ENCODE measurements at places on chromosomes 1 and 21.

GRCh38 chr1:177103005-177103852 is 61.3 kb downstream of the ASTN1 start:
- no peak for DNase-seq

- DNase-seq, result no peak
These were observed 238.3 kb downstream of the PAPPA2 start for GRCh38 chr1:176701151-176701866.

DNA sequence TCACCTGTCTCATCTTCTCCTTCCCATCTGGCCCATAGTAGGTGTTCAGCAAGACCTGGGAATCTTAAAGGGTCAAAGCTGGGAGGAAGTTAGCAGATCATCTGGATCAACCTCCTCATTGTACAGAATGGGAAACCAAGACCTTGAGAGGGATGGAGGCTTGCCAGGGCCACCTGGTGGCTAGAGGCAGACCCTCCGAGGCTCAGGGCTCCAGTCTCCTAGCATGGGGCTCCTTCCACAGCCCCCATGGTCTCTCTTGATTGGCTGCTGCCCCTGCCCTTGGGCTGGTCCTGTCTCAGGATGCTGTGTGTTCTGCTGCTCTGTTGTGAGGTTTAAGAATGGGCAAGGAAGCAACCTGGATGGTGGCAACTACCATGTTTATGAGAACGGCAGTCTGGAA is 68.7 kb upstream of the CNTN2 start:
- no peak for DNase-seq

DNA sequence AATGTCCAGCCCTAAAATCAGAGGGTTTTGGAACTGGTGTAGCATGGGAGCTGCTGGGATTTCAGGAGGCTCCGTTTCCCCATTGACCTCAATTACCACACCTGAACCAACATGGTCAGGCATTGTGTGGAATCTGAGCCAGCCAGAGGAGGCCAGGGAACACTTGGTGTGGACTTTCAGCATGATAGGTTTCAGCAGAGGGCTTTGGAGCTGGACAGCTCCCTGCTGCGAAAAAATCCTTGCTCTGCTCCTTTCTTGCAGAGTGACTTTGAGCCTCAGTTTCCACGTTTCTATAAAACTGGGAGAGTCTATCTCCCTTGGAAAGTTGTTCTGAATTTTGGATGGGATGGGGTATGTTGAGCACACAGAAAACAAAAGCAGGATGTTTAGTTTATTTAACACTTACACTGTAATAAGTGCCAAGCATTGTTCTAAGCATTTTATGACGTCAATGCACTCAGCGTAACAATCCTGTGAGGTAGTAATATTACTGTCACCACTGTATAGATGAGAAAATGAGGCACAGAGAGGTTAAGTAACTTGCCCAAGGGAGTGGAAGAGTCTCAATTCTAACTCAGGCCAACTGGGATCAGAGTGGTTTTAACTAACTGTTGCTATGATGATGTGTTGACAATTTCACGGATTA is 168.0 kb downstream of the GRIK3 start:
- DNase-seq, result no peak

DNA sequence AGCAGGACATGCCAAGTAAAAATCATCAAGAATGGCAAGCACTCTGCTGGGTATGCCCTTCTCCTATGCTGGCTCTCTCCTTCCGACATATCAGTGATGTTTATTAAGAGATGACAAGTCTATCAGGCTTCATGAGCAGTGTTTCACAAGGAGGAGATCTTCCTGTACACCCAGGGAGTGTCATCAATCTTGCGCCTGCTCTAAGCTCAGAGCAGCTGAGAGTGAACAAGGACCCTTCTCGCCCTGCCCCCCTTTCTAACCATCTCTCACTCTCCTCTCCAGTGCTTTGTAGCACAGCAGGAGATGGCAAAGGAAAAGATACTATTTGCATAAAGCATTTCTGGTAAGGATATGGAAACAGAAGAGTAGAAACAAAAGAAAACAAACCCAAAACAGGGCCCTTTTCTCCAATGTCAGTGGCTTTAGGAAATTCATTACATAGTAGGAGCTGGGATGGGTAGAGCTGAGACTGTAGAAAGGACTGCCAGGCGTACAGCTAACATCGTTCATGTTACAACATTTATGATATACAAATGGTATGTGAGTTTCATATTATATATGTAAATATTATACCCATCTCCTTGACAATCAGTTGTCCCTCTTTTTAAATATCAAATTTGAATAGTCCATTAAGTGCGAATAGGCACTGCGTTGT is 201.7 kb downstream of the NUF2 start:
- no peak for DNase-seq

DNA sequence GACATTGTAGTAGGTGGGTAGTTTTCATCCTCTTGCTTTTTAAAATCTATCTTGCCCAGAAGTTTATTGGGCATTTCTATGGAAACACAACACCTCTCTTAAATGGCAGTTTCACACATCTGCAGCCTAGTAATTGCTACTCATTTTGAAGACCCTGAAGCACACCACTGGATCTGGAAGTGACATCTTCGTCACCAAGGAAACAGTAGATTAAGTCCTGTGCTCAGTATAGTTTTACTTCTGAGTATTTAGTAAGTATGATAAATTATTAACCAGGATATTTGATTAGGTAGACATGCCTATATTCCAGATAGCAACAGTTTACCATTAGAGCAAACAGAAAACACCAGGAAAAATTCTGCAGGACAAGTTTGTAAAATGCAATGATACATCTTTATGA is 48.7 kb downstream of the UCK2 start:
- DNase-seq, result no peak

DNA sequence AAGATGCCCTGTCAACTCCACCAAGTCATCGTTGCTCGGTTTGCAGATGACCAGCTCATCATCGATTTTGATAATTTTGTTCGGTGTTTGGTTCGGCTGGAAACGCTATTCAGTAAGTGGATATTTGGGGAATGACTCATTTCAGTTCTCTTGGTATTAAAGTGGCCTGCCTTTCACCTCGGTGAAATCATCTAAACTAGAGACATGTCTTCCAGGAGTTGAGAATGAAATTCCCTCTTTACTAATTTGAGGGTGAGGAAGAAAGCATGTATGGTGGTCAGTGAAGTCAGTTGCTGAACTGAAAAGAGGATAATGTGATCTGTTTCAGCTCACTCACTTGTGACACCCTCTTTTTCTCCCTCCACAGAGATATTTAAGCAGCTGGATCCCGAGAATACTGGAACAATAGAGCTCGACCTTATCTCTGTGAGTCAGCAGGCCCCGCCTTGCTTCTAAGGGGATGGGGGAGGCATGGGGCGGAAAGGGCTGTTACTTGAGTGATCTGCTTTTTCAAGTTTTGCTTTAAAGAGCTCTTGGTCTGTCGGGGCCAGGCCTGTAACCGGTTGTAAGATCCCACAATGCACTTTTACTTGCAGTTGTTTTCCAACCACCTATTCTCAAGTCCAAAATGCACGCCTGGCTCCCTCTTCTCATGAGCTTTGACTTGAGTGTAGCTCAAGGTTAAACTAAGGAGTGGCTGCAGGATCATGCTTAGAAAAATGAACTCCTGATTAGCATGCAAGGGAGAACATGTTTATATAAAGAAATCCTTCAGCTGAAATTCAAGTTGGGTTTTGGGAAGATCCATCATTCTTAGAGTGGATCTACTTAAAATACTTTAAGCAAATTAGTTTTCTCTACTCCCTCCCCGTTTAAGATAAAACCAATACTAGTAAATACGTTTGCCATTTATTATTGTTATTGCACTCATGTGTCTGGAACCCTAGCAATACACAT is 59.8 kb downstream of the CAPN2 start:
- DNase-seq, result no peak

GRCh38 chr1:168101336-168101735 is 35.4 kb downstream of the GPR161 start:
- DNase-seq, result no peak

GRCh38 chr1:228339059-228339704 is 67.5 kb downstream of the TRIM11 start:
- DNase-seq, result no peak

GRCh38 chr1:6915999-6916565 is 130.8 kb downstream of the CAMTA1 start:
- DNase-seq, result no peak

GRCh38 chr21:39141502-39141901 is 41.7 kb downstream of the PSMG1 start:
- no peak for DNase-seq

DNA sequence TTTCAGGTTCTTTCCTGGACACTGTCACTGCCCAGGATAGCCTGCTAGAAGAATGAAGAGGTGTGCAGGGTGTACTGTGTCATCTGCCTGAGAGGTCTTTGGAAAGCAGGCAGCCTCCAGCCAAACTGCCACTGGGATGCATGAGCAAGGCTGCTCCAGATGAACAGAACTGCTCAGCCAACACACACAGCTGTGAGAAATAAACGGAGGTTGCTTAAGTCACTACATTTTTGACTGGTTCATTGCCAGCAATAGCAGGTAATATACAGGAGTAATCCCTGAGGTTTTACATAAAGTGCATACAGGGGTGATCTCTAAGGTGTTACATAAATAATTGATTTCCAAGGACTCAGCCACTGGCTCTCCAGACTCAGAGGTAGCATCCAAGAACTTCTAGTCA is 516.9 kb downstream of the BRINP3 start:
- no peak for DNase-seq

- DNase-seq, result no peak
These were observed 167.2 kb downstream of the RUNX1 start for GRCh38 chr21:34881839-34882371.

DNA sequence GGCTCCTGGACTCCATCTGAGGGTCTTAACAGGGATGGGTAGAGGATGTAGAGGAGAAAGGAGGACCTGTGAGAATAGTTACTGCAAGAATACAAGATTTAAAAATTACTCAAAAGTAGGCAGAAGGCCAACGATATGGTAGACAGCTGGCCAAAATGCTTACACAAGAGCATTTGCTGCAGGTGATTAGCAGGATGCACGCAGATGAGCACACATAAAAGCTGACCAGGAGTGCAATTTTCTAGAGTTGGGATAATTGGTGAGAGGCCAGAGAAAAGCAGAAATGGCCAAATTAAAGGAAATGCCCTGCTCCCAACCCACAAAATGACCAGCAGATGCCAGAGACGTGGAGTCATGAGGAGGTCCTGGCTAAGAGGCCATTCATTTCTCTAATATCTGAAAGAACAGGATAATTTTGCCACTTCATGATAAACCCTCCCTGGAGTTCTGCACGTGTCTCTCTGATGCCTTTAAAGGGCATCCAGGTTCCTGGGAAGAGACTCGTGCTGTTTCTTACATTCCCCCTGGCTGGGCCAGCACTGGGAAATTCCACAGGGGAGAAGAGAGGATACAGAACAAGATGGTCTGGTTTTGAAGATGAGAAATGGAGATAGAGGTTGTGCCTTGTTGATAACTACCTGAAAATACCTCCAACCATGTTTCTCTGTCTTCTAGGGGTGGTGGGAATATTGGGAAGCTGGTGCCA is 62.3 kb upstream of the KCNA3 start:
- no peak for DNase-seq

DNA sequence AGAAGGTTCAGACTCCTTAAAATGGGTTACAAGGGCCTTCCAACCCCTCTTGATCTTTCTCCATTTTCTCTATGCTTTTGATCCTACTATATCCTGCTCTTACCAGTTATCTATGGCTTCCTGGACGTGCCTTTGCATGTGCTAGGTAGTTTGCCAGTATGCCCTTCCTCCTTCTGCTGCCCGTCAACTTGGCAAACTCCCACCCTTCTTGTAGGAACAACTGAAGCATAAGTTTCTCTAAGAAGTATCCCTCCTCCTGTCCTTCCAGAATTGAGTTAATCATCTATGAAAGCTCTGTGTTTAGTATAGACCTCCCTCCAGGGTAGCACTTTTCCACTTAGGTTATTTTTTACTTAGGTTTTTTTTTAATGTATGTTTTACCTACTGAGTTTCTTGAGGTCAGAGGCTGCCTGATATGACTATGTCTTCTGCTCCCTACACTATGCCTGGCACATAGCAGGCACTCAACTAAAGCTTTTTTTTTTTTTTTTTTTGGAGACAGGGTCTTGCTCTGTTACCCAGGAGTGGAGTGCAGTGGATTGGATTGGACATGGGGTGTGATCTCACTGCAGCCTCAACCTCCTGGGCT is 10.0 kb upstream of the IGSF3 start:
- no peak for DNase-seq

DNA sequence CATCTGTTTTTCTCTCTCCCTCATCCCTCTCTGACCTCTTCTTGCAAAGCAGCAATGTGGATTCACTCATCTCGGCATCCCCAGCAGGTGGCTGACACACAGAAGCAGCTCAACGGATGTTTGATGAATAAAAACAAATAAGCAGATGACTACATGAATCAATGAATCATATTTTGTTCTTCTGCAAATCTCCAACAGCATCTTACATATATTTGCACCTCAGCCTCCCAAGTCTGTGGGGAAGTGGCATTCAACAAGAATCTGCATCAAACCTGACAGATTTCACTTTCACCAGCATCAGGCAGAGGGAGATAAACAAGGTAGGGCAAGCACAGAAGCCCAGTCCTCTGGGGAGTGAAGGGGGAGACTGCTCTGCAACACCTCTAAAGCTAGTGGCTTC is 34.0 kb downstream of the CAPN8 start:
- DNase-seq, result no peak

- no peak for DNase-seq
These were observed 41.7 kb upstream of the COA6 start for GRCh38 chr1:234331507-234331906.

DNA sequence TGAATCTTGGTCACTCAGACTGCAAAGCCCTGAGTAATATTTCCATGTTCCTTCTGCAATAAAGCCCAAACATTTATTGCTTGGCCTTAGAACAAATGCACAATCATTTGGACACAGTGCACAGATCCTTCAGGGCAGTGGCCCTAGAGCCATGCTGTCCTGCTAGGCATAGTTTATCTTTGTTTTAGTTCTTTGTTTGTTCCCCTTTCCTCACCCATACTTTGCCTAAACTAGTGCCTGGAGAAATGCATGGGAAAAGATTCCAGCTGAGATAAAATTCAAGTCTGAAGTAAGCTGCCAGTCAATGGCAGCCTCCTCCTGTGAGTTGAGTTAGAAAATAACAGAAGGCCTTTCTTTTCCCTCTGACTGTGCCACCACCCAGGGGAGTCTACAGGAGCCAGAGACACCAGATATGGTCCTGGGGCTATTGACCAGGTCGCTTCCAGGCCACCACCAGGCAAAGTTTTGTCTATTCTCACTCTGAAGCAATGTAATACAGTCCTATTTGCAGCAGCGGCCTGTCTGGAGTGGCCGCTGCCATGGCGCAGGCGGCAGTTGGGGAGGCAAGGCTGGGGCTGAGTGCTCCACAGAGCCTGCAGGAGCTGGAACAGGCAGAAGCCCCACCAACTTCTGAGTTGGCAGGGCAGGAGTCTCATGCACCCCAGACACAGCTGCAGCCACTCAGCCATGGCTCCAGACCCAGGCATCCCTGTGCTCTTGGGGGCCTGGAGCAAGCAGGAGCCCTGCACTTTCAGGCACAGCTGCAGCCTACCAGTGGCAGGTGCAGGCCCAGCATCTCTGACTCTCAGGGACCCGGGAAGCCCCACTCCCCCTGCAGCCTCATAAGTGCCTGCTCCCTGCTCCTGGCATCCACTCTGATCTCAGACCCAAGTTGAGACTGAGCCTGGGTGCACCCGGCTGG is 258.6 kb downstream of the GPATCH2 start:
- no peak for DNase-seq

GRCh38 chr1:223706077-223706973 is 6.0 kb upstream of the CAPN2 start:
- DNase-seq, result no peak

GRCh38 chr1:98104289-98104688 is 183.5 kb upstream of the DPYD start:
- no peak for DNase-seq

GRCh38 chr1:46057781-46058180 is 74.6 kb downstream of the PIK3R3 start:
- DNase-seq, result no peak

Measured in stimulated activated CD4-positive, alpha-beta T cell treated with anti-CD3 and anti-CD28 coated beads, Interleukin-2, amount 100 ng/mL, for 48 hours (primary cell).